ENCODE measurements at places on chromosomes 1 and 21. TPM values are rescaled to one million over a fixed set of nuclear protein-coding genes. Genes with fewer than 3 reads are reported as not detected.

The KRTAP20-2 gene
- not detected for total RNA-seq

The ACOT11 gene
- total RNA-seq, result 2.6 TPM

The SAMD11 gene
- total RNA-seq, result 19.7 TPM

The HMGN2 gene
- total RNA-seq, result 322 TPM

The APOBEC4 gene
- total RNA-seq, result not detected

The TMEM52 gene
- total RNA-seq, result 0.63 TPM

The GBP2 gene
- 0.96 TPM for total RNA-seq

The NOS1AP gene
- 0.40 TPM for total RNA-seq

The LRRC38 gene
- 0.06 TPM for total RNA-seq

The LPAR3 gene
- total RNA-seq, result 0.49 TPM

The GPR25 gene
- total RNA-seq, result not detected

The ENTREP3 gene
- 39.0 TPM for total RNA-seq

The DNAJC28 gene
- total RNA-seq, result 0.28 TPM

The RCAN1 gene
- total RNA-seq, result 14.7 TPM

The PODN gene
- not detected for total RNA-seq

The CRB1 gene
- total RNA-seq, result not detected

The NPPA gene
- total RNA-seq, result not detected

The SEMA4A gene
- 0.32 TPM for total RNA-seq

The TRIM17 gene
- total RNA-seq, result not detected

The TTC22 gene
- not detected for total RNA-seq

The CLDN8 gene
- total RNA-seq, result not detected

The PKNOX1 gene
- total RNA-seq, result 6.6 TPM

The SPATA21 gene
- total RNA-seq, result 0.04 TPM

The SPRR2A gene
- total RNA-seq, result not detected

The SLC35F3 gene
- 4.8 TPM for total RNA-seq

The ARHGEF11 gene
- total RNA-seq, result 18.5 TPM

The PPM1J gene
- total RNA-seq, result 1.2 TPM

The NBPF4 gene
- total RNA-seq, result 0.07 TPM

The AMY2A gene
- not detected for total RNA-seq

The CTSK gene
- 1.3 TPM for total RNA-seq

The IL19 gene
- not detected for total RNA-seq

The OR6P1 gene
- total RNA-seq, result not detected

The KANK4 gene
- 0.40 TPM for total RNA-seq

The PTPRF gene
- total RNA-seq, result 104 TPM

The PLA2G2F gene
- total RNA-seq, result not detected

The OR6Y1 gene
- total RNA-seq, result not detected

Measured in A549 treated with dexamethasone at 1 μM for 4 hours (cell line).